ENCODE measurements at places on chromosomes 3 and 15.

GRCh38 chr3:194508491-194509453 lies 22.0 kb upstream of the ATP13A3 start:
- DNase-seq: no peak

DNA sequence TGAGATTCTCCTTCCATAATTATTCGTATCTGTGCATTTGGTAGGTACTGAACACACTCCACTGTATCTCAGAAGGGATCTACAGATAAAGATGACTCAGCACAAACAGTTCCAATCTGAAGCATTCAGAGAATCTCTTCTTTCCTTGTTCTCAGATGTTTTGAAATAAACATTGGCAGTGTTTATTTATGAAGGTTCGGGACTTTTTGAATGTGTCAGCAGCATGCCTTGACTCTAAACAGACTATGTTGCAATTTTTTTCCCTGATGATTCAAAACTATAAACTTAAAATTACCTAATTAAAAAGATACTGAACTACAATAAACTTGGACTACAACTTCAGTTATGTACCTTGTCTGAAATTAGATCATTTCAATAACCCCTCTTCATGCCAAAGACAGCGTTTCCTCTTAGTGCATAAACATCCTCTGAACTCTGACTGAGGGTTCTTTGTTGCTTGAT lies 612.9 kb upstream of the TBL1XR1 start:
- no peak for DNase-seq

DNA sequence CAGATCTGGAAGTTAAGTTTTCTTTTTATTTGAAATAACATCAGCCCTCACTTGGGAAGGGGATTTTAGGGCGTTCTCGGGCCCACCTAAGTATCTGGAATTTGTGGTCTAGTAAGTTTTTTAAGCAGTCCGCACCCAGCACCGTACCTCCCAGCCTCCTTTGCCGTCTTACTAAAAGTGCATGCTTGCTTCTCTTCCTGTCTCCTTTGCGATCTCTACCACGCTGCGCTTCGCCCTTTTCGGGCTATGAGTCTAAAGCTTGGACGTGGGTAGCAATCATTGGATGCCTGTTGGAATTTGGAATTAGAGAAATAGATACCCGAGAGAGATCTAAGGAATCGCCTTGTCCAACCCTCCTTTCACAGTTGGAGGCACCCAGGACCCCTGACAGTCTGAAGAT lies 1.1 kb downstream of the THSD4 start:
- peak; percentile 1 for DNase-seq

- no peak for DNase-seq
Observed at GRCh38 chr3:10726787-10727186, 89.2 kb upstream of the SLC6A11 start.

- no peak for DNase-seq
Observed at GRCh38 chr3:146611096-146611495, 6.0 kb upstream of the PLSCR5 start.

DNA sequence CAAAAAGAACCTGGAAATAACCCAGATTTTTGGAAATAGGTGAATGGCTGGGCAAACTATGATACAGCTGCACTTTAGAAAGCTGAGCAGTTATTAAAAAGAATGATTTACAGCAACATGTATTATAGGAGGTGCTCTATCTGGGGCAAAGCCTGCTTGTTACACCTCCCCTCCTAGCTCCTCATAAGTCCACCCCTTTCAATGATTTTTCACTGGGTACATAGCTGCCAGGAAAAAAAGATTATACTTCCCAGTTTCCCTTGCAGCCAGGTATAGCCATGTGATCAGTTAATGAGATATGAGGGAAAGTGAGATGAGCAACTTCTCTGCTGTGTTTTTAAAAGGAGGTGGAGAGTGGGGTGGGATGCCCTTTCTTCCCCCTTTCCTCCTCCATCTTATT lies 97.7 kb downstream of the CHST2 start:
- DNase-seq: no peak

- DNase-seq: no peak
Observed at GRCh38 chr3:13063225-13063624, 10.0 kb downstream of the IQSEC1 start.

GRCh38 chr3:188656196-188656982 lies 502.4 kb downstream of the LPP start:
- no peak for DNase-seq

- no peak for DNase-seq
Observed at GRCh38 chr15:89139613-89140499, 51.6 kb downstream of the ABHD2 start.

GRCh38 chr15:25486051-25486450 lies 47.2 kb upstream of the UBE3A start:
- DNase-seq: no peak

Measured in stimulated activated CD4-positive, alpha-beta T cell treated with anti-CD3 and anti-CD28 coated beads, Interleukin-2, amount 100 ng/mL, for 24 hours (primary cell).